Right ventricle myocardium superior (tissue), 1 donor: ENCODE measurements at places on chromosomes 11 and 22.

DNA sequence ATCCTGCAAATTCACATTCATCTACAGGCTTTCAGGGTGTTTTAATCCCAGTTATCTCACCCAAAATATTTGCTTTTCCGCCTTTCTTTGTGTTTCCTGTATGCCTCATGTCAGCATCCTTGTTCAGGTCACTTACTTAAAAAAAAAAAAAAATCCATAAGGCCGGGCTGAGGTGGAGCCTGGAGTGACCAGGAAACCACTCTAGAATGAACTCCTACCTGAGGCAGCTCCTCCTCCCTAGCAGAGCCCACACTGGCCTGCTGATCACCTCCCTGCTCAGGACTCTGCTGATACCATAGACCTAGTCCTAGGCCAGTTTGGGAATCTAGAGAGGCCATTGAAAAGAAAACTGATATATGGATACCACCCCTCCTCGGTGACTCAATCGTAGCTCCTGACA, 8.7 kb upstream of the DGAT2 start:
- DNase-seq, result no peak

- DNase-seq, result peak; percentile 6
Measured at GRCh38 chr11:62755086-62755615, 1.2 kb upstream of the ZBTB3 start.

DNA sequence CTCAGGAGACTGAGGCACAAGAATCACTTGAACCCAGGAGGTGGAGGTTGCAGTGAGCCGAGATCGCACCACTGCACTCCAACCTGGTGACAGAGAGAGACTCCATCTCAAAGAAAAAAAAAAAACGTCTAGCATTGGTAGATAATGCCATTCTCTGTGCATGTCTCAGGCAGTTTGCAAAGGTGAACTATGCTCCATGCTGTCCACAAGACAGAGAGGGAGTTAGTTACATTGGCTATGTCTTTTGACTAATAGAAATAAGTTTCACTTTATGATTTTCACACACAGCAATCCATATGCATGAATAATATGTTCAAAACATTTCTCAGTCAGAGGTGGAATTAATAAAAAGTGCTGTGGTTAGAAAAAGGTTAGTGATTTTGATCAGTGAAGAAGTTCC, 591.4 kb downstream of the ETS1 start:
- no peak for DNase-seq

DNA sequence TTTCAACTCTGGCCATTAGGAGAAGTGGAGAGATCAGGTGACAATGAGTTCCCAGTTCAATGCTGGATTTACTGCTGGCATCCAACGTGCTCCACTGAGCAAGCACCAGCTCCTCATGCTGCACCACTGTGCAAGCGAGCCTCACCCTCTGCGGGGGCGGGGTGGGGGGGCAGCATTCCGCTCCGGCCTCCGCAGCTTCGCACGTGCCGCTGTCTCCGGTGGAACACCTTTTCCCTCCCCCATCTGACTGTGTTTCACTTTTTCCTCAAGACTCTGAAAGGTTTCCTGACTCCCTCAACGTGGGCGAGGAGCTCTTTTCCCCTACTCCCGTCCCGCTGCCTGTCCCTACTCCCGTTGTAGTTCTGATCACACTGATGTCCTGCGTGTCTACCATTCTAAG, 835 bp upstream of the RHOD start:
- DNase-seq, result no peak

- no peak for DNase-seq
Measured at GRCh38 chr11:130096823-130097222, 27.1 kb downstream of the APLP2 start.

- DNase-seq, result peak; percentile 48
Measured at GRCh38 chr11:3126901-3127691, 38.0 kb downstream of the OSBPL5 start.

GRCh38 chr11:11461473-11461872, 108.4 kb upstream of the CSNK2A3 start:
- peak; percentile 61 for DNase-seq

DNA sequence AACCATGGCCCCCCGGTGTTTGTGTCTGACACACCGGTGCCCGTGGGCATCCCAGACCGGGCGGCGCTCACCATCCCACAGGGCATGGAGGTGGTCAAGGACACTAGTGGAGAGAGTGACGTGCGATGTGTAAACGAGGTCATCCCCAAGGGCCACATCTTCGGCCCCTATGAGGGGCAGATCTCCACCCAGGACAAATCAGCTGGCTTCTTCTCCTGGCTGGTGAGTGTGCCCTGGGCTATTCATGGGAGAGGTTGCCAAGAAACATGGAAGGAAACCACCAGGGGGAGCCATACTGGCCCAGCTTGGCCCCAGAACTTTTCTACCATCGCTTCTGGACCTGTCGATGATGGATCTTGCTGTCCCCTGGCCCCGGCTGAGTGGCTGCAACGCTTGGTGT, 36.5 kb downstream of the PRDM11 start:
- DNase-seq, result no peak

DNA sequence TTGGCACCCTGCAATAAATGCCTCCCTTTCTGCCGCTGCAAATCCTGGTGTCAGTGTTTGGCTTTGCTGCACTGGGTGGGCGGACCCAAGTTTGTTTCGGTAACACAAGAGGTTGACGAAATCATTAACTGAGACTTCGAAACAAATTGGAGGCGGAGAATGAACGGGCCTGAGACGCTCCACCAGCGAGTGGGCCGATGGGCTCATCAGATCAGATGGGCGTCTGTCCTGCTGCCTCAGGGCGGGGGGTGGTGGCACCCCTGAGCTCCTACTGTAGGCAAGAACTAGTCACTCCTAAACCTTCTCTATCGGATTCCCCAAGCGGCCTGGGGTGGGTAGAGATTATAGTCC, 918 bp upstream of the CAPN5 start:
- DNase-seq, result peak; percentile 72

GRCh38 chr11:58193391-58193790, 4.5 kb downstream of the OR9Q2 start:
- DNase-seq, result no peak

DNA sequence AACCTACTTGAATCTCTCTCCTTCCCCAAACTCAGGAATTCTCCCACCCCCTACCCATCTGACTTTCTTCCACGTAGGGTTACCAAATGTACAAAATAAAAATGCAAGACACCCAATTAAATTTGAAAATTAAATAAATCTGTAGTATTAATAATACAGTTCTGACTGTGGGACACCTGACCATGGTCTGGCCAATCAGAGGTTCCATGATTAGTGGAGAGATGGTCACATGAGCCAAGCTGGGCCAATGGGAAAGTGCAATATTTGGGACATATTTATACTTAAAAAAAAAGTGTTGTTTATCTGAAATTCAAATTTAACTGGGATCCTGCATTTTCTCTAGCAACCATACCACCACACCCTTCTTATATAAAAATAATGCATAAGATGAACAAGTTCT, 29.8 kb upstream of the ASPHD2 start:
- DNase-seq, result no peak

GRCh38 chr11:69870766-69871165, 51.5 kb upstream of the FGF3 start:
- no peak for DNase-seq

DNA sequence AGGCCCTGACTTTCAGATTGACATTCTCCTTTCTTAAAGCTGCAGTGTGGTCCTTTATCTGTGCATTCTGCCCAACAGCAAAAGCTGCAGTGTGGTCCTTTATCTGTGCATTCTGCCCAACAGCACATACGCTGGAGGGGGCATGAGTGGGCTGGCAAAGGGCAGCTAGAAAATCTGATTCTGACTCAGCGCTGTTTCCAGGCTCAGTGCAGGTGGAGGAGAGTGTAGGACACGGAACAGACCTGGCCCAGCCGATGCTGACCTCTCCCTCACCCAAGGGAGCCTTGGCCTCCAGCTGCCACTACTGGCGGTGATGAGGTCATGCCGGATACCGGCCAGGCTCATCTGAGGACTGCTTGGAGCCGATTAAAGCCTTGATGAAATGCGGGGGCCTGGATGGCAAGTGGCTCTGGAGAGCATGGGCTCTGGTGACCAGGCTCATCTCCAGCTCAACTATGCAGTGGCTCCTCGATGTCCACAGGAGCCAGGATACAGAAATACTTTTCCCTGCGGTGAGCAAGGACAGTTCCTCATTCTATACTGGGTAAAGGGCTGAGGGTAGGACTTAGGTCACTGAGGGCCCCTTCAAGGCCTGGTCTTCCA, 84.6 kb downstream of the CLPB start:
- peak; percentile 46 for DNase-seq

- no peak for DNase-seq
Measured at GRCh38 chr22:31951194-31952093, 7.1 kb downstream of the YWHAH start.

GRCh38 chr22:19130959-19131684, at the start of gene TSSK2:
TSSK2 (plus strand) TSS chr22:19131308; CDS start chr22:19131400, 92 bp downstream.
- DNase-seq, result no peak

GRCh38 chr11:34278693-34279297, 79.0 kb downstream of the ABTB2 start:
- DNase-seq, result no peak

DNA sequence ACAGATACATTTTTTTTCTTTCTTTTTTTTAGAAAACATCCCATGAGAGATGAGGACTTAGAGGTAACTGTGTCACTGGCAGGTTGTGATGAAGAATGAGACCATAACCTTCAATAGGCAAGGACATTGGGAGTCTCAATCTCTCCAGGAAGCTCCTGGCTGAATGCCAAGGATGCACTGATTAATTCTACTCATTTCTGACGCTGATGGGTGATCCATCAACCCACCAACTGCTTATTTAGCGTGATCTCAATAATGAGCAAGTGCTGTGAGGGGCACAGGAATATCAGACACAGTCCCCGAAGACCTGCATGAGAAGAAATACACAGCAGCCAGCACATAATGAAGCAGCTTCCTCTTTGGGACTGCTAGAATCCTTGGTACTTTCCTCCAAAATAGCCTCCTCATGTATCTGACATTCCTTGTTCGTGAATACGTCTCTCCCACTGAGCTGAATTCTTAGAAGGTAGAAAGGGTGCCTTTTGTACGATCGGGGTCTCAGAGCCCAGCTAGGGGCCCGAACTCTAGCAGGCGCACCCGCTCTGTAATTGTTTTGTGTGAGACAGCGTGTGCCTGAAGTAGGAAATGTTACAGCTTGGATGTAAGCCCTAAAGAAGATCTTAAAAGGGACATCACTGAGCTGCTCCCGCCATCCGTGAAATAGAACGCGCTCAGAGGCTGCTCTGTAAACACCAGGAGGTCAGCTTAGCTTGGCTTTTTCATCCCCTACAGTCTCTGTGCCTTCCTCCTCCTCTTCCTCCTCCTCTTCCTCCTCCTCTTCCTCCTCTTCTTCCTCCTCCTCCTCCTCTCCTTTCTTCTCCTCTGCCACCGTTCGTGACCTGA, 7.2 kb downstream of the CLMP start:
- DNase-seq, result no peak

DNA sequence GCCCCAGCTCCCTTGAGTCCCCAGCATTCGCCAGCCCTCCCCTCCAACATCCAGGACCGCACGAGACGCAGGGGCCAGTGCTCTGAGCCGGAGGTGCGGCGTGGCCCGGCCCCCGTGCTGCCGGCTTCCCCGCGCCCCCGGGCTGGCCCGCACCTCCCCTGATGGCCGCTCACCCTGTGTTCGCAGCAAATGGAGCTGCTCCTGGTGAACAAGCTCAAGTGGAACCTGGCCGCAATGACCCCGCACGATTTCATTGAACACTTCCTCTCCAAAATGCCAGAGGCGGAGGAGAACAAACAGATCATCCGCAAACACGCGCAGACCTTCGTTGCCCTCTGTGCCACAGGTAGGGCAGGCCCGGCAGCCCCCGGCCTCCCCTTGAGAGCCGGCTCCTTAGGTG, 2.7 kb downstream of the CCND1 start:
- no peak for DNase-seq

DNA sequence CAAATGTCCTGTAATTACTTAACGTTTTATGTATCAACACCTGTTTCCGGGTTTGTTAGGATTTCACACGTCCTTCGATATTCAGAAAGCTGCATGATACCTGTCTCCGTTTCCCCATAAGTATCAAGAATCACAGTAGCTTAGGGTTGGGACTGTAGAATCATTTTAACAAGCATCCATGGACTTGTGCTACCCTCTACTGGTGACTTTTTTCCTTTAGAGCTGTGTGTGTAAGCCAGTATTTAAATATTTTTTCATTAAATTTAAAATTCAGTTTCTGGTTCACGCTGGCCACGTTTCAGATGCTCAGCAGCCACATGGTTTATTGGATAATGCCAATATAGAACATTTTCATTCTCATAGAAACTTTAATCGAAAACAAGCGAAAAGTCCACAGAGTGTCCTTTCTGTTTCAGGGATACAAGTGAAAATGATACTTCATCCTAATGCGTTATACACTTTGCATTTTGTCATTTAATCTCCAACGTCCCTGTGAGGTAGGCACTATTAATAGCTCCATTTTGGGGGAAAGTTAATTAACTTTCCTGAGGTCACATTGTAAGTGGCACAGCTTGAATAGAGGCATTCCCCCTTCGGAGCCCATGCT, 61.5 kb upstream of the SLC25A18 start:
- no peak for DNase-seq

- DNase-seq, result no peak
Measured at GRCh38 chr22:47139013-47139789, 376.8 kb downstream of the TBC1D22A start.

GRCh38 chr22:32744176-32744959, 57.1 kb upstream of the TIMP3 start:
- DNase-seq, result no peak

DNA sequence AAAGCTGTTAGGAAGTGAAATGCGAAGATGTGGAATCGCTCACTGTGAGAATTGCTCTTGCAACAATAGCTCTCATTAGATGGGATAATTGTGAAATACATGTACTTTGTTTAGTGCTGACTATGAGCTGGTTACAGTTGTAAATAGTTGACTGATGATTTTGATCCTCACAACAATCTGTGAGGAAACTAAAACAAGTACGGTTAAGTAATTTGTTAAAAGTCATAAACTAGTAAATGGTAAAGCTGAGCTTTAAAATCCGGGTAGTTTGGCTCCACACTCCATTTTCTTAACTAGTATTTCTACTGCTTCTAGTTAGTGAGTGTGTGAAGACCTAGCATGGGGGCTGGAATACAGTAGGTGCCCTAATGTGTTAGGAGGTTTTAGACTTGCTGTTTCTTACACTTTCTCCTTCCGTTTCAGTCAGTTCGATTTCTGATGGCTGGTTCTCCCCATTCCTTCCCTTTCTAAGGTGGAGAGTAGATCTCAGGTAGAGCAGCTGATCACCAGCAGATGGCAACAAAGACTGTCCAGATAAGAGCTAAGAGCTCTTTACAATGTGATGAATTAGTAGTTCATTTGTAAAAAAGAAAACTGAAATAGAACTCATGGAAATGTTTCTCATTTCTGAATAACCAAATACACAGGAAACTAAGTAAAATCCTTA, 16.3 kb upstream of the CYP2R1 start:
- DNase-seq, result no peak

- no peak for DNase-seq
Measured at GRCh38 chr11:130645164-130645842, 196.9 kb downstream of the ADAMTS15 start.

GRCh38 chr11:129705933-129706332, 109.7 kb upstream of the TMEM45B start:
- DNase-seq, result no peak

DNA sequence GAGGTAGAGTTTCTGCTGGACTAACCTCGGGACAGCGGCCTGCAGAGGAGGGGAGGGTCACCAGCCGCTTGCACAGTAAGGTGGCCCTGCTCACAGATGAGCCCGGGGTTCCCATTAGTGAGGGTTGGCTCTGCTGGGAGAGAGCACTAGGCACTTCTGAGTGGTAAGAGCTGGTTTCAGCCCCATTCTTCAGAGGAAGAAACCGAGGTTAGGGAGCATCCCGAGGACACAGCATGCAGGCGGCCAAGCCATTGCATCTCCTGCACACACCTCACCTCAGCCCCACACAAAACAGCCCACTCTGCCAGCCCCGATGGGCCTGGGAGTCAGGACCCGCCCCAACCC, 99.3 kb downstream of the MED15 start:
- DNase-seq, result no peak

- DNase-seq, result no peak
Measured at GRCh38 chr11:69958308-69958707, 119.8 kb upstream of the ANO1 start.
